ENCODE measurements at places on chromosomes 5 and 9.
A peak's percentile ranks its signal among the peaks of the same experiment; 100 is the strongest.

DNA sequence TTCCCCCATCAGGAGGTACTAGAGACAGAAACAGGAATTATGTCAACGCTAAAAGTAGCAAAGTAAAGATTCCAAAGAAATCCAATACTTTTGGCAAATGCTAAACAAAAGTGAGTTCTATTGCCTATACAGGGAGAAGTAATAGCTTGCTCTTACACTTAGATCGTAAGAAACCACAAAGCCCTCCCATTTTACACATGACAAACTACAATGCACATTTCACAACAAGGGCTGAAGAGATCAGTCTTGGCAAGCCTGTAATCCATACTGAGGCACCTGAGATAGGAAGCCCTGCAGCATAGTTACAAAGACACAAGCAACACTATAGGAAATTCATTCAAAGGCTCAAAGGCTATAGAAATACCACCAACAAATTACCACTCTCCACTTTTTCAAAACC, 7.7 kb downstream of the HNRNPK start:
- DNase-seq, result no peak

DNA sequence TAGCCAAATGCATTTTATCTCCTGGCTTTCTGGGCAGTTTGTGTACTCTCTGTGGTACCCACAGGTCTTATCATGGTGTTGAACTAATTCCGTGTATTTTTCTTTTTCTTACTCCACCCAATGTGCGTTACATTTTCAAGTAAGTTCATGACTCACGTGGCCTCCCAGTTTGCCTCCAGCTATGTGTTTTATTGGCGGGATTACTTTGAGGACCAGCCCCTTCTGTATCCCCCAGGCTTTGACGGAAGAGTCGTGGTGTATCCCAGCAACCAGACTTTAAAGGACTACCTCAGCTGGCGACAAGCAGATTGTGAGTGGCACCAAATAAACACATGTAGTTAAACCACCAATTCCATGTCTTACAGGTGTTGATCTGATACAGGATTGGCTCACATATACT, 3.2 kb downstream of the THG1L start:
- no peak for DNase-seq

GRCh38 chr5:163366757-163367156, 70.6 kb upstream of the CCNG1 start:
- DNase-seq, result no peak

DNA sequence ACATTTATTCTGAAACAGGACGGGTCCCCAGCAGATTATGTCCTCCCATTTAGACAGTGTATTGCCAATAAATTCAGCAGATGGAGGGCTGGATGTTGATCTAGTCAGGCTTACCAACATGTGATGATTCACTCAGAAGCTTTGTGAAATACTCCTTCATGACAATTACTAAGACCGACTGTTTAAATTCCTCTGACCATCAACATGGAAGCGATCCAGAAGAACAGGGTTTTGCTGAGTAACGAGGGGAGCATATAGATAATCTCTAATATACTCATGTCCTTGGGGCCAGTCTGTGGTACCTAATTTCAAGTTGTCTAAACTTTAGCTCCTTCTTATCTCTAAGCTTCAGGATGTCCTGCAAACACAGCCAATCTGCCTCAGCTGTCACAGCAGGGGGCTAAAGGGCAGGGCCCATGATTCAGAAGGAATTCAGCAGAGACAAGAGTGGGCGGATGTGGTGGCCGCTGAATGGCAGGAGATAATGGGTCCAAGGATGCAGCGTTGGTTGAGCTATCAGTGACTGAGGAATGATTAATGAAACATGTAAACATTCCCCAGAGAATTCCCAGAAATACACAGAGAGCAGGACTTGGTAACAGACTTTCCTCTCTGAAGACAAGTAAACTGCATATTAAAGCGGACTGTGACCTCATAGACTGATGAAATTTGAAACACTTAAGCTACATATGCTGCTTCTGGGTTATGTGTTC, 109.4 kb downstream of the ANKRD55 start:
- DNase-seq, result no peak

GRCh38 chr5:142308358-142308757, 16.5 kb downstream of the SPRY4 start:
- DNase-seq, result no peak

DNA sequence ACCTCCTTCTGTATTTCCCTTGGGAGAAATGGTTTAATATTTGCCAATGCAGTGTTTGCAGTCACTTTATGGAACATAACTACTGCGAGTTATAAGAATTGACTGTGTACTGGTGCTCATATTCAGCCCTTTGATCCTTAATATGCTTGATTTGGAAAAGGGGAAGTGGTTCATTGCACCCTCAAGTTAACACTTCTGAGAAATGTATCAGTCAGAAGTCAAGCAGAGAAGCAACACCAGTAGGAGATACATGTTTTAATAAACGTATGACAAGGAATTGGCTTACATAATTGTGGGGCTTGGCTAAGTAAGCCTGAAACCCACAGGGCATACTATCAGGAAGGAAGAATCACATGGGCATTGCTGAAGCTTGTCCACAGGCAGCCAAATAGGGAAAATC, 131.0 kb upstream of the SPRY4 start:
- DNase-seq, result no peak

GRCh38 chr5:167852515-167852914, 438.9 kb upstream of the WWC1 start:
- DNase-seq, result no peak

GRCh38 chr5:134957920-134958608, 9.6 kb upstream of the CATSPER3 start:
- DNase-seq, result no peak

DNA sequence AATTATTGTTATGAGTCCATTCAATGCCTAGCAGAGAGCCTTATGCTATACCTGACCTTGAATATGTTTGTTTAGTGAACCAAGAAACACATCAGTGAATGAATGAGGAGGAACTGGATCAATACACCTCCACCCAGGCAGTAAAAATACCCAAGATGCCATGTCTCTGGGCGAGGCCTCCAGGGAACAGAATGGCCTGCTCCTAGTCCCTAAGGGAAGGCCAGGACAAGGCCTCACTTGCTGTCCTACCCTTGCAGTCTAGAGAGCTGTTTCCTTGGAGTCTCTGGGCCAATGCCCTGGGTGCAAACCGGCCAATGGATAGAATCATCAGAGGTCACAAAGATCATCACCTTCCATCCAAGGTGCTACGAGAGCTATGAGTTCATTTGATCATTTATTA, 26.1 kb downstream of the TNIP1 start:
- no peak for DNase-seq

DNA sequence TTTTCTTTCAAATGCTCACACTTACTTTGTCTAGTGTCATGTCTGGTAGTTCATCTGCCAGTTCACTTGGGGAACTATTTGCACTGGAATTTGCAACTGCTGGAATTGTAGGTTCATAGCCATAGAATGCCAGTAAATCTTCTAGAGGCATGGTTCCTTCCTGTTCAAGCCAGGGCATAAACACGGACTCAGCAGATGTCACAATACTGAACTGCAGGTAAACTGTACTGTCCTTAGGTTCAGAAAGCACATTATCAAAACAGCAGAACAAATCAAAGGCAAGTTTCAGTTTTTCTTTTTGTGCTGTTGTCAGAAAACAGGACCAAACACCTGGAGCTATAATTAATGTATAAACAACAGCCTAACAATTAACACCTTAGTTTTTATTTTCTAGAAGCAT, 13.1 kb downstream of the MIER3 start:
- no peak for DNase-seq

- DNase-seq, result no peak
Observed at GRCh38 chr5:17737092-17737491, 102.8 kb downstream of the TAF11L14 start.

GRCh38 chr5:94983861-94984535, 300.9 kb downstream of the MCTP1 start:
- DNase-seq, result no peak

- no peak for DNase-seq
Observed at GRCh38 chr9:27581826-27582225, 8.5 kb upstream of the C9orf72 start.

DNA sequence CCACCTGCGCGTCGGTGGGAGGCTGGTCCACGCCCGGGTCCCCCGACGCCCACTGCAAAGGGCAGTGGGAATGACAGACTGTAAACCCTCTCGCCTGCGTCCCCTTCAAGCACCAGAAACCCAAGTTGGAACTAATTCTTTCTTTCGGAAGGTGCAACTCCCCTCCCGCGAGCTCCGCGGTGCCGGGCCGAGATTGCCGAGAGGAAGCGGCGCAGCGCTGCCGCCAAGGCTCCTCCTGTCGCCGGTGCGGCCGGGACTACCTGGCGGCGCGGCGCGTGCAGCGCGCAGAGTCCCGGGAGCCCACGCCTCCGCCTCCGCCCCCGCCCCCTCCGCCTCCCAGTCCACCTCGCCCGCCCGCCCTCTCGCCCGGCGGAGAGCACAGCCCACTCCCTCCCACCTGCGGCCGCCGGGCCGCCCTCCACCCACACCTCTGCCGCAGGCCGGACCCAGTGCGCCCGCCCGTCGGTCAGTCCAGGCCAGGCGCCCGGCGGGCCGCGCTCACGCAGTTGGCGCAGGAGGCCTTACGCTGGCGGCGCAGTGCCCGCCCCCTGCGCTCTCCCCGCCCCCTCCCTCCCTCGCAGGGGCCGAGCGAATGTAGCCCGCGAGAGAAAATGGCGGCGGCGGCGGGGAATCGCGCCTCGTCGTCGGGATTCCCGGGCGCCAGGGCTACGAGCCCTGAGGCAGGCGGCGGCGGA, at the start of gene MAP3K1:
Gene MAP3K1 (plus strand): TSS at position 587 of the 695 bp plus-strand sequence. CDS start 25 bp downstream, at position 612.
- DNase-seq, result peak; percentile 78

DNA sequence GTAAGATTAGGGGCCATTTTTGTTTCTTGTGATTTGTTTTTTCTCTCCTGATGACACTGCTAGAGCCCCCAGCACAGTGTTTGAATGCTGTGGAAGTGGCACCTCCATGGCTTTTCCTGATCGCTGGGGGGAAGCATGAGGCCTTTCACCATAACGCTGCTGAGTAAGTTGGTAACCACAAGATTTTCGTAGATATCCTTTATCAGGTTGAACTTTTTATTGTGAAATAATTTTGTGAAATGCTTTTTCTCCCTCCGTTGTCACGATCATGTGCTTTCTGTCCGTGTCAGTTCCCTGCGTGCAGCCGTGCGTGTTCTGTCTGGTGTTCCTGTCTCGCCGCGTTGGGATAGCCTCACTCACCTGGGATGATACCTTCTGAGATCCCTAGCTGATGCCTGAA, 59.4 kb downstream of the EHMT1 start:
- DNase-seq, result no peak

- DNase-seq, result no peak
Observed at GRCh38 chr5:94423411-94423810, 195.0 kb downstream of the KIAA0825 start.

- no peak for DNase-seq
Observed at GRCh38 chr5:169688106-169688505, 51.0 kb downstream of the DOCK2 start.

DNA sequence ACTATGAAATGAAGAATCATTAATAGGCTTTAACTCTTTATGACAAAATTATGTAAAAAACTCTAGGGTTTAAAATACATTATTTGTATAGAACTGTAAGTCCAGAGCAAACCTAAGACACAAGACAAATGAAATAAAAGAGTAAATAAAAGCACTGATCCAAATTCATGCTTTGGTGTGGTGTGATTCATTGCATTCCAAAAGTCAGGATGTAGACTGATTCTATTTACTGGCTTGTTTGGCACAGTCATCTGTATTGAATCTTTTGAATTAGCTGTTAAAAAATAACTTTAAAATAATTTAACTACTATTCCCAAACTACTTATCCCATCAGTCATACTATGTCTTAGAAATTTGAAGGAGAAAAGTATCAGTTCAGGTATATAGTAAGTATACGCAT, 31.1 kb downstream of the IL4 start:
- no peak for DNase-seq

DNA sequence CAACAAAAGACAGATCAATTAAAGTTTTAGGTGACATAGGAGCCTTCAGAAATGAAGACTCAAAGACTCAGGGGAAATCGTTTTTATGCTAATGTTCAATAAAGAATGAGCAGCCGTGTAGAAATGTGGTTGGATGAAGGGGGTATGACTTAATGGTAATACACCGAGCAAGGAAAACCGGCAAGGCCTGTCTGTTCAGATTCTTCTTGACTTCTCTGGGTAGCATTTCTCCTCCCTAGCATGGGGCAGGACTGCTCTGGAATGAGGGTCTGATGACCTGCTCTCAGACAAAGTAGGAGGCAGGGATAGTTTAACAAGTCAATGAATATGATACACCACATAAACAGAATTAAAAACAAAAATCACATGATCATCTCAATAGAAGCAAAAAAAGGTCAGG, 487.4 kb downstream of the ZNF608 start:
- DNase-seq, result no peak

DNA sequence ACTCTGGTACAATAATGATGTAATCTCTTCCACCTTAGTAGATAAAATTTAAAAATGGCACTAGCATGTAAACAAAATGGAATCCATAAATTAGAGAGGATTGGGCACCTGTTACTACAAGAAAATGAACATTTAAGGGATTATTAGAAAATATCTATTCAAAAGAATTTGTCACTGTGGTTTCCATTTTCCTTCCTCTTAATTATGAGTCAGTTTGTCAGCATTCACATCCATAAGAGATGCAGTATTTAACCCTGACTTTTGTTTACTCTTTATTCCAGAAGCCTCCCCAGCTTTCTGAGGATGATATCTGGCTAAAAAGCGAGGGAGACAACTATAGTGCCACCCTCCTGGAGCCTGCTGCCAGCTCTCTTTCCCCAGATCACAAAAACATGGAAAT, 72.1 kb downstream of the C9orf152 start:
- no peak for DNase-seq

DNA sequence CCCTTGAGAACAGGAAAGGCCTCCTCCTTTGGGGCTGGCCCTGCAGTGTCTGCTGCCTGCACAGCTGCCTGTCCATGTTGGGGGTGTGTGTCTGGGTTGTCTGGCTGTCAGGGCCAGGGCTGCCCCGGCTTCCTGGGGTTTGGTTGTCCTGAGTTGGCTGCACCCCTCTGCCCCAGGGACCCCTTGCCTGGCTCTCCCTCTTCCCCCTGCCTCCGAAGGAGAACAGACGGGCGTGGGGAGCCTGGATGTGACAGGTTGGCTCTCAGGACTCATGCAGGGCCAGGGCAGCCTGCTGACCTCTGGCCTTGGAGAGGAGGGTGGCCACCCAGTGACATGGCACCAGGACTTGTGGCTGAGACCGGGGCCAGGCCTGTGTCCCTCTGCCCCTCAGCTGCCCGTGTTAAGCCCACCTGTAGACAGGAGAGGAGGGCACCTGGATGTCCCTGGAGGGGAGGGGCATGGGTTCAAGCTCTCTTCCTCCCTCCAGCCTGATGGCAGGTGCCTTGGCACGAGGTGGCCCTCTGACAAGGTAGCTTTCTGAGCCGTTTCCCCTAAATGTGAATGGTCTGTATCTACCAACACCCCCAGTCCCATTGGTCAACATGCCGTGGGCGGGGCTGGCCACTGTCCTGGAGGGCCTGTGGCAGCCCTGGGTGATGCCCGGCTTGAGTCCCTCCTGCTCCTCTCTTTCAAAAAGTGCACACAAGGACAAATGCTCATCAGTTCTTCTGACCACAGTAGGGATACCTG, 34.9 kb downstream of the WNK2 start:
- no peak for DNase-seq

DNA sequence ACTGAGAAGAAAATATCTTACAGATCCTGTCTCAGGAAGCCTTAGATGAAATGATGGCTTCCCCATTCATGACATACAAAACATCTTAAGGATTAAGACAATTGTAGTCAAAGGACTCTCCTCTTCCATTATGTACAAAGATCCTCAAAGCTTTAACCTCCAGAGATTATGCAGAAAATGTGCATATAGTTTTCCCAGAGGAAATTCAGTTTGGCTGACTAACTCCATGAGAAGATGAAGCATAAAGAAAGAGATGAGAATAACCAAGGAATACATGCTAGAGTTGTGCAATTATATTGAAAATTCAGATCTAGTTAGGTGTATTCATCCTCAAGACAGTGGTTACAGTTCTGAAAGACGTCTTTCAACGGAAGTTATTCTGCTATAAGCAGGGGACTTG, 18.6 kb upstream of the NDUFS4 start:
- DNase-seq, result no peak

All from NCI-H510A (cell line).